ENCODE measurements at places on chromosomes 16 and 17.

- no peak for DNase-seq
These were observed 77.2 kb downstream of the BRIP1 start for GRCh38 chr17:61786088-61786487.

DNA sequence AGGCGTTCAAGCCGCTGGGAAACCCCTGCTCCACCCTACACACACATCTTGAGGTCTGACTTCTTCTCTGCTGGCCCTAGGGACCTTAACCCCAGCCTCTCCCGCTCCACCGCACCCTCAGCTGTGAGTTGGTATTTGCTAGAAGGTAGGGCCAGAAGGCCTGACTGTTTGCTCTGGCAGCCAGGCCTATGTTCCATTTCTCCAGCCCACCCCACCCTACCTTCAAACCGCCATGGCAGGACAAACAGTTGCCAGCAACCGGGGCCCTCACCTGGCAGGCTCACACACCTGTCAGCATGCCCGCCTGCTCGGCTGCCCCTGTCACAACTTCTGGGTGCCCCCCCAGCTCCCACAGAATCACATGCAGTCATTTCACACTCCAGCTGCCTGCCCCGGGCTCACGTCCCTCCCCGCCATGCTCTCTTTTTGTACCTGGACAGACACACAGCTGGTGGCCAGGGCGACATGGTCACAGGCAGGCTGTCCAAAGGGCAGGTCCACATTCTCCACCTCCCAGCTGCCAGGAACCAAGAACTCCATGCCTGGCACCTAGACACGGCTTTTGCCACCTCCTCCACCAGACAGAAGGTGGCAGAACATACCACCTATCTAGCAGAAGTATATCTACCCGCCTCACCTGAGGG, 2.6 kb upstream of the ATP2A3 start:
- DNase-seq, result no peak

DNA sequence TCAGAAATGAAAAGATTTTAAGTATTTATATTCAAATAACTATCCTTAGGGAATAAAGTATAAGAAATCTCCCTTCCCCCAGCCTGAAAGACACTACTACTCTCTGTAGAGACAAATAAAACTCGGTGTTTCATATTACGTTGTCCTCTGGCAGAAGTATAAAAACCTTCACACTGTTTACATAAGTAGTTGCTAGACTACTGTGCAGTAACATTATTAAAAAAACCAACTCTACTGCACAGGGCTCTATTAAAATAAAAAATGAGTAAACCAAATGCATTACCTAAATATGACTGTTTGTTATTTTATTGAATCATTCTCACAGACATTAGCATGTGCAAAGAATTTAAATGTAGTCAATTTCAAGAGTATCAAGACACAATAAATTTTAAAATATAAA, 67.4 kb downstream of the MED13 start:
- DNase-seq, result no peak

GRCh38 chr17:34556384-34556783, 23.0 kb upstream of the TMEM132E start:
- no peak for DNase-seq

DNA sequence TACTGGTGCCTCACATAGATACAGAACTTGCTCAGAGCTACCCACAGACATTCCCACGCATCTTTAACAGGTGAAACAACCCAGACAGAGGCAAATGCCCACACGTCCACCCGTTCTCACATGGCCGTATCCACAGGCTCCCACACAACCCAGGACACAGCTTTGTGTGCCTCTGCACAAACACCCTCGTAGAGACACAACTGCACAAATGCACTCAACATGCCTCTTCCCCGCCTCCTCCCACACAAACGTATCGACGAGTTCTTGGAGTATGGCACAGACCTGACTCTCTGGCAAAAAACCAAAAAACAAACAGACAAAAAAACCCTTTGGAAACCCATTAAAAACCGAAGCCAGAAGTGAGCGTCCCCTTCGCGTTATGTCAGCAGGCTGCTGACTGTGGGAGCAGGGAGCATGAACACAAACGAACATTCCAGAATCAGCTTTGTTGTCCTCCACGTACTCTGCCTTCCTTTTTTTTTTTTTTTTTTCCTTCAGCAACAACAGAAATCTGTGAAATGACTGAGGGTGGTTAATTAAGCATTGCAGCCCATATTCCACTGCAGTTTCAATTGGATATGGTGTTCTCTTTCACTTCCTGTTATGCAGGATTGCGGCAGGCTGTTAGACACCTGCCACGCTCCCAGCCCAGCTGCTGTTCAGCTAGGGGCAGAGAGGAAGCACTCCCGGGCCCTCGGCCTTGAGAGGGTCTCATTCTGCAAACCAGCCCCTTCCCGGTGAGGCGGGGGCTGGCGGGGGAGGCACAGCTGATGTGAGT, 313.7 kb downstream of the MAF start:
- peak; percentile 37 for DNase-seq

GRCh38 chr16:30416624-30417528, 9.5 kb downstream of the ZNF771 start:
- no peak for DNase-seq

- DNase-seq, result no peak
These were observed 8.2 kb upstream of the BRD7 start for GRCh38 chr16:50377001-50377400.

- no peak for DNase-seq
These were observed 3.5 kb downstream of the PLK1 start for GRCh38 chr16:23682181-23682580.

GRCh38 chr17:81340607-81341515, 45.8 kb upstream of the SLC38A10 start:
- no peak for DNase-seq

DNA sequence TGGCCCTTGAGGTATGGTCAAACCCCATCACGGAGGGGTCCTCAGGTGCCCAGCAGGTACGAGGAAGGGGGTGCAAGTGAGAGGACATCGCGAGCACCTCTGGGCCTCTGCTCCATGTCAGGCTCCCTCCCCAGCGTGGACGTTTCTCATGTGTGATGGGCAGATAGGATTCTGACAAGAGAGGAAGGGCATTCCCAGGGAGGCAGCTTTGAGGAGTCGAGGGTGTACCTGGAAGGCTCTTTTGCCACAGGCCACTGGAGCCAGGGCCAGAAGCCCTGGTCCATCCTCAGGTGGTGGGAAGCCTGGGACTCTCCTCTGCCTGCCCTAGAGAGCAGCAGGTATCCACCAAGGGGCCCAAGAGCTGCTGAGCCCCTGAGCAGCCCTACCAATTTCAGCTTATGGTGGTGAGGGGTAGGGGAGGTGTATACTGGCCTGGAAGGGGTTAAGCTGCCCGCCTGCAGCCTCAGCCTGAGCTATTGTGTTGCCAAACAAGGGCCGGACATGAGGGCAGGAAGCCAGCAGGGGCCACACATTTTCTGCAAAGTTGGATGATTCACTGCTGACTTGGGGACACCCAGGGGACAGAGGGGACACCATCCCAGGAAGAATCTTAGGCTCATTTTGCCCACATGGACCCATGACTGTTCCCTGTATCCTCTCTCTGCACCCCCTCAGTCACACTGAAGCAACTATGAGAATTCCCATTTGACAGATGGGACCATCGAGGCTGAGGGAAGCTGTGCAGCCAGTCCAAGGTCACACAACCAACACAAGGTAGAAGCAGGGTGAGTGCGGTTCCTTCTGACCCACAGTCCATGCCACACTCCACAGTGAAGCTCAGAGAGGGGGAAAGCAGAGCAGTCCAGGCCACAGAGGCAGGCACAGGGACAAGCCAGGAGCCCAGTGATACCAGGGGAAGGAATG, 1.7 kb downstream of the CDH5 start:
- DNase-seq, result no peak

GRCh38 chr16:74107795-74108610, 188.6 kb upstream of the PSMD7 start:
- DNase-seq, result peak; percentile 38

GRCh38 chr17:10036511-10037061, 131.5 kb upstream of the RCVRN start:
- no peak for DNase-seq

- peak; percentile 48 for DNase-seq
These were observed 53.4 kb downstream of the CACNG3 start for GRCh38 chr16:24309258-24310142.

GRCh38 chr17:28343491-28343932, 8.0 kb downstream of the TNFAIP1 start:
- no peak for DNase-seq

GRCh38 chr17:427327-427726, 74.7 kb upstream of the RPH3AL start:
- no peak for DNase-seq

DNA sequence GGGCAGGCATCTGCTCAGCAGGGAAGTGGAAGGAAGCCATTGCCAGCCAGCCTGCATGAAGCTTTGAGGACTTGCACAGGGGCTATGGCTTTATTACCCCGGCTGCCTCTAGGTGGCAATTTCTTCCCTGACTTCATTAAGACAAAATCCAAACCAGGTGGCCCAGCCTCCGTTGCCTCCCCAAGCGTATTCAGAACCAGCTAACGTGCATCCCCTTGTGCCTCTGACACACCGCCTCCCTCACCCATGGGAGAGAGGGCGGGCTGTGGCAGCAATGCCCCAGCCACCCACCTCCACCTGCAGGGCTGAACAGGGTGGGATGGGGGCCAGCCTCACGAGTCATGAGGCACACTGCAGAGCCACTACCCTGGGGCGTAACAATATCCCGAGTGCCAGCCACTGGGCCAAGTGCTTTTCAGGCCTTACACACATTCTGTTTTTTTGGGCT, 6.8 kb downstream of the KIFC3 start:
- peak; percentile 41 for DNase-seq

- DNase-seq, result no peak
These were observed 14.8 kb upstream of the AURKB start for GRCh38 chr17:8224891-8225812.

DNA sequence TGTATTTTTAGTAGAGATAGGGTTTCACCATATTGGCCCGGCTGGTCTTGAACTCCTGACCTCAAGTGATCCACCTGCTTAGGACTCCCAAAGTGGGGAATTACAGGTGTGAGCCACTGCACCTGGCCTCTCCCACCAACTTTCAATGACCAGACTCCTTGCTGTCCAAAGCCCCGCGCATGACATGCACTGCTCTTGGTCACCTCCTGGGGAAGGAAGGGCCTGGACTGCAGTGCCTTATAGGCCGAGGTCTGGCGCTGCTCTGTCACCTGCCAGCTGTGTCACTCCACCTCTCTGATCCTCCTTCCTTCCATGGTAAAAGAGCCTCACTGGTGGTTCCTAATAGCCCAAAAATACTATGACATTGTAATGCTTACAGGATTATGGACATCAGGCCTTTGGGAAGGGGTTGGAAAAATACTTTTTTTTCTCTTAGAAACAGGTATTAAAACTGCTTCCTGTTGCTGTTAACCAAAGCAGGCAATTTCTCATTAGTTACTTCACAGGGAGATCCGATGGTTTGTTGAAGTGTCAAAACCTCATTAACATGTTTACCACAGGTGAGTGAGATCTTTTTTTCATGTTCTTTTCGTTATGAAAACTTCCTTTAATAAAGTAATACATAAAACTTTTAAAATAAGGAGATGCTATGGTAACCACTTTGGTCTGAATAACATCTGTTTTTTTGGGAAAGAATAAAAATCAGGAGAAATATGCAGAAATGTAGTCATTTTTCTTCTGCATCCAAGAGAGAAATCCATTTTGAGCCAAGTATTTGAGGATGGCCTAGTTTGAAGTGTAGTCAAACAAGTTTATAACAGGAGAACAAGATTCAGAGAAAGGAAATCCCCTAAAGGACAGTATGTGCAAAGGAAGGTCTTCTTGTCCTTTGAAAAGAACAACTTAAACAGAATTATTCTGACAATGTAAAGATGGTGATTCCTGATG, 35.5 kb downstream of the GRB7 start:
- no peak for DNase-seq

DNA sequence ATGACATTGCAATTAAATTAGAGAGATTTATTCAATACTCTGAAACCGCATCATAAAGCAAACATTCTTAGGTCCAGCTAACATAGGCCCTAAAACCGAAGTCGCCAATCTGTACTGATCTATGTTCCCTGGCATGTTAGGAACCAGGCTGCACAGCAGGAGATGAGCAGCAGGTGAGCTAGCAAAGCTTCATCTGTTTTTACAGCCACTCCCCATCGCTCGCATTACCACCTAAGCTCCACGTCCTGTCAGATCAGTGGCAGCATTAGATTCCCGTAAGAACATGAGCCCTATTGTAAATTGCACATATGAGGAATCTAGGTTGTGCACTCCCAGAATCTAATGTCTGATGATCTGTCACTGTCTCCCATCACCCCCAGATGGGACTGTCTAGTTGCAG, 91.5 kb downstream of the PARN start:
- no peak for DNase-seq

- no peak for DNase-seq
These were observed at the start of gene ALOX15B for GRCh38 chr17:8038954-8039610. TSS of gene ALOX15B (plus strand) at chr17:8039059. CDS start at chr17:8039156, 97 bp downstream.

GRCh38 chr17:63223212-63223911, 222.7 kb downstream of the CYB561 start:
- DNase-seq, result no peak

GRCh38 chr17:44084131-44084538, 13.6 kb downstream of the G6PC3 start:
- DNase-seq, result peak; percentile 38

DNA sequence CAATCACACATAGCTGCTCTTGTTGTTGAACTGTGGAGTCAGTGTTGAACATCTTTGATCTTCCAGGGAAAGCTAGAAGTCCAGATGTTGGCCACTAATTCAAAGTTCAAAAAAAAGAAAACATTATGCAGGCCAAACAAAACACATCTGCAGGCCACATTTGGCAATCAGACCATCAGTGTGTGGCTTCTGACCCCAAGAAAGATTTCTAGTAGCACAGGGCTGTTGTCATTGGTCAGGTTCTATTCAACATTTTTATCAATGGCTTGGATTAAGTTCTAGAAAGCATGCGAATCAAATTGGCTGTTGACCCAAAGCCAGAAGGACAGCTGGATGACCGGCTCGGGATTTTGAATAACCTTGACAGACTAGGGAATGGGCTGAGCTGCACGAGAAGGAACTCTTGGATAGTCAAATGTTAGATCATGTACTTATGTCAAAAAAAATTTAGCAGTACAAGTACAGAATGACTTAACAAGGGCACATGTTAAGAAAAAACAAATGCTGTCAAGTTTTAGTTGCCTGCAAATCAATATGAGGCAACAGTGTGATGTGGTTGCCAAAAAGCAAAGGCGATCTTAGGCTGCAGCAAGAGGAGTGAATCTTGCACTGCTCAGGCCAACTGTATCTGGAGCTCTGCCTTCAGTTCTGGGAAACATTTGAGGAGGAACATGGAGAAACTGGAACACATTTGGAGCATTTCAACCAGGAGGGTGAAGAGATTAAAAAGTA, 187.6 kb downstream of the RGS9 start:
- no peak for DNase-seq

DNA sequence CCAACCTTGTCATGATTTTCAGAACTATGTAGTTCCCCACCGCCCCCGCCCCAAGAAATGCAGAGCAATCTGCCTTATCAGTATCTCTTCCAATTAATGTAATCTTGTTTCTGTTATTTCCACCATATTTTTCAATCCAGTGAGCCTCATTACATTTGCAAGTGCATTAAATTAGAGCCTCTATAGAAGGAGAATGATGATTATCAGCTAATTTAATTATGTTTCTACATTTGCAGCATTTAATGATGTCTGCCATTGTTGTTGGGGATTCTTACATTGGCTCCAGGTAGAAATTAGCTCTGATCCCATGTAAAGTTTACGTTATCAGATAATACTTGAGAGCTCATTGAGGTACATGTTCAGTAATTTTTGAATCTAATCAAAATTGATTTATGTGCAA, 707.0 kb upstream of the RBFOX1 start:
- no peak for DNase-seq
